ENCODE measurements at places on chromosomes 6 and 20. TPM values are rescaled to one million over a fixed set of nuclear protein-coding genes. Genes with fewer than 3 reads are reported as not detected.

DNA sequence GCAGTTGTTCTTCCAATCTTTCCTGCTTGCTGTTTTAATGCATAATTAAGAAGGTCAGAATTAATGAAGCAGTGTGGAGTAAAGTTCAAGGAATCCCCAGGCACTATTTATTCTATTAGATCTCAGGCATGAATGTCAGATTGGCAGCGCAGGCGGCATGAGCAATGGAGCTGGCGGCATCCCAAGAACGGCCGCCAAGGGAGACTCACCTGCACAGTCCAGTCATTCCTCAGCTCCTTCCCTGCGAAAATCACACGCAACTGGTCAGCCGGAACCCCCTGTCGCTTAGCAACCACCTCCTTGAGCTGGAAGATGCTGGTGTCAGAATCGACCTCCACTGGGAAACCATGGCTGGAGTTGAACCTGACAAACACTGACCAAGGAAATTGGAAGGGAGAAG, 284.5 kb downstream of the PRKN start:
- no peak for DNase-seq

DNA sequence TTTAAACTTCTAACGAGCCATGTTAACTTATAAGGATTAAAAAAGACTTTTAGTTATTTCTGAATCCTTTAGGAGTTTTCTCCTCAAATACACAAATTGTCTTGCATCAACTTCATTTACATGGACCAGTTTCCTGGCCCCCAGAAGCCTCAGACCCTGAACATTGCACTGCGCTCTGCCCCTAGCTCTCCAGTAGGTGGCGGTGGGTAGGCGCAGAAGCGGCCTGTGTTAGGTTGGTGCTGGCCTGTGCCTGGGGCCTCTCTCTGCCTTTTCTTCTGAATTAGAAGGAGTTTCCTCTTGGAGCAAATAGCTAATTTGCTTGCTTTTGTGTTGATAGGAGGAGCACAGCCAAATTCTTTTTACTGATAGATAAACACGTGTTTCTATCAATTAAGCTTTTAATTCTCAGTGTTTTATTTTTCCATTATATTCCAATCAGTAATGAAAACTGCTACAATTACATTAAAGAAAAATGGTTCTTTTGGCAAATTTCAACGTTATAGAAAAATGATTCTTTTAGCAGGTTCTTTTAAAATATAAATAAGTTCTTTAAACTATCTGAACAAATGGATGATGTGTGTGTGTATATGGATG, 44.4 kb downstream of the DTD1 start:
- DNase-seq: peak; percentile 45

- no peak for DNase-seq
Observed at GRCh38 chr6:14012313-14013030, 87.7 kb downstream of the RNF182 start.

GRCh38 chr6:14038467-14039437, 78.8 kb upstream of the CD83 start:
- DNase-seq: no peak

DNA sequence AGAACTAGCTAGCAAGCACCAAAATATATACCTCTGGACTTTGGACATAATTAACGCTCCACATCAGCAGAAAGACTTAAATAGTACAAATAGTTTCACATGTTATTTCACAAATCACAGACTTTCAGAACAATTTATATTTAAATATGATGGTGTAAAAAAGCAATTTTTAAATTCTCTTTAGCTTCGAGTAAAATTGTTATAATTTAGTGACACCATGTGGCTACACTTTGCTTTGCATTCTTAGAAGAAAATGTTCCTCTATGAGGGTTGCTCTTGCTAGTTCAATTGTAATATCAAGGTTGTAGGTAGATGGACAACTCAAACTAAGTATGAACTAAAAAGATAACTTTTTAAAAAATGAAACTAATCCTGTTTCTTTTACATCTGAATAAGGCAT, 69.0 kb downstream of the BTBD9 start:
- no peak for DNase-seq

DNA sequence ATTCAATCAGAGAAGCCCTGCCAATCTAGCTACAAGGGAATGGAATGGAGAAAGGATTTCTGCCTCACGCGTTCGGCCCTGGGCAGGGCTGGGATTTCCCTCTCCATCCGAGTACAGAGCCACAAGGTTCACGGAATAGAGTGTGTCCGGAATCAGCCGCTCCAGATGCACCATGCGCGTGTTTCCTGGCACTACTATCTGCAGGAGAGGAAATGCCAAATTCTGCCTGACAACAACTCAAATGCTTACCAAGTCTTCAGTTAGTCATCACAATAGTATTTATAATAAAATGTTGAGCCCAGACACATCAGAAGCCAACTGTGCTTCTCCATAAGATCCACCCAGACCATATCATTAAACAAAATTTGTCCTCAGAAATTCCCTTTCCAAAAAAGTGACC, 75.1 kb downstream of the COL12A1 start:
- no peak for DNase-seq

- no peak for DNase-seq
Observed at GRCh38 chr20:43911066-43911465, 3.6 kb upstream of the TOX2 start.

- no peak for DNase-seq
Observed at GRCh38 chr6:149285626-149286025, 31.9 kb upstream of the TAB2 start.

DNA sequence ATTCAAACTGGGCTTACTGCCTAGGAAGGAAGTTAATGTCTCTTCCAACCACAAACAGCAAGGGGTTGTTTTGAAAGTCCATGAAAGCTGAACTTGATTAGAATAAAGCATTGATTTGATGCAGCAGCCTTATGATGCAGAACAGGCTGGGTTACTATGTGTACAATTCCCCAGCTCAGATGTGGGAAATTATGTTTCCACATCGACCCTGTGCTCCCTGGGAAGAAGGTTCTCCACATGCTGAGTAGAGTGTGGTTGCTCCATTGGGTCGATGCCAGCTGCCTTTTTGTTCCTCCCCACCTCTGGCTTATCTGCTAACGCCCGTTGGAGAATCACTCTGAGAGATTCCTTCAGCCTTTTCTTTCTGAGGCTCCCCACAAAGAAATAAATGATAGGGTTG, 1.2 kb downstream of the MAS1L start:
- no peak for DNase-seq

DNA sequence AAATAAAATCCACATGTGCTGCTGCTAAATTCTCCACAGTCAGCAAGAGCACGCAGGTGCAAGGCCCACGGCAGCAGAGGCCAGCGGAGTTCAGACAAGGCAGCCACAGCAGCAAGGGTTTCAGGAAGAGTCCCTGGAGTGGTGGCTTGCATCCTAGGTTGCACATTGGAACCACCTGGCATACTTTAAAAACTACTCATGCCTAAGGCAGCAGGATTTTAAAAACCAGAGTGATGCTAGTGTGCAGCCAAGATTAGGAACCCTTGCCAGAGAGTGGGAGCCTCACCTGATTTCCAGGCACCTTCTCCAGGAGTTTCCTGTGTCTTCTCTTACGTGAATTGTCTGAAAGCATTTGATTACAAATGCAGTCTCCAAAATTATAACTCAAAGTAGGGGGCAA, 104.0 kb upstream of the GPR6 start:
- DNase-seq: no peak

- peak; percentile 54 for DNase-seq
Observed at GRCh38 chr6:1049900-1050299, 262.0 kb upstream of the FOXQ1 start.

GRCh38 chr20:46773680-46774079, 64.2 kb downstream of the SLC2A10 start:
- DNase-seq: no peak

DNA sequence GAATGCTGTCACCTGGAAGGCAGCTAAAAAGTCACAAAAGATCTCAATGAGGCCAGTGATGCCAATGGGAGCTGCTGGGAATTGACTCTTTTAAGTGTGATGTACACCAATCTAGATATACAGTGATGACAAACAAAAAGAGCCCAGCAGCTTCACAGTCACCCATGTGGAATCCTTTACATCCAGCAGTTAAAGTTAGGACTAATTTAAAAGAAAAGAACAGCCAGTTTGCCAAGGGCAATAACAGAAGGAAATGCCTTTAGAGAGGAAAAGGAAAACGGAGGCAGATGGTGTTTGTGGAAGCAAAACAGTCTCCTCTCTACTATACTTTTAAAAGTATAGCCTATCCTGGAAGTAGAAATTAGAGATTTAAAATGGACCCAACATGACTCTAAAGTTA, 873.5 kb downstream of the EPHA7 start:
- no peak for DNase-seq

GRCh38 chr6:14448246-14448645, 330.7 kb downstream of the CD83 start:
- no peak for DNase-seq

GRCh38 chr6:134063966-134064445, 11.6 kb upstream of the SLC2A12 start:
- DNase-seq: peak; percentile 77

- no peak for DNase-seq
Observed at GRCh38 chr6:111481836-111482187, 1.2 kb downstream of the REV3L start.

- no peak for DNase-seq
Observed at GRCh38 chr20:56187534-56188165, 60.9 kb upstream of the MC3R start.

DNA sequence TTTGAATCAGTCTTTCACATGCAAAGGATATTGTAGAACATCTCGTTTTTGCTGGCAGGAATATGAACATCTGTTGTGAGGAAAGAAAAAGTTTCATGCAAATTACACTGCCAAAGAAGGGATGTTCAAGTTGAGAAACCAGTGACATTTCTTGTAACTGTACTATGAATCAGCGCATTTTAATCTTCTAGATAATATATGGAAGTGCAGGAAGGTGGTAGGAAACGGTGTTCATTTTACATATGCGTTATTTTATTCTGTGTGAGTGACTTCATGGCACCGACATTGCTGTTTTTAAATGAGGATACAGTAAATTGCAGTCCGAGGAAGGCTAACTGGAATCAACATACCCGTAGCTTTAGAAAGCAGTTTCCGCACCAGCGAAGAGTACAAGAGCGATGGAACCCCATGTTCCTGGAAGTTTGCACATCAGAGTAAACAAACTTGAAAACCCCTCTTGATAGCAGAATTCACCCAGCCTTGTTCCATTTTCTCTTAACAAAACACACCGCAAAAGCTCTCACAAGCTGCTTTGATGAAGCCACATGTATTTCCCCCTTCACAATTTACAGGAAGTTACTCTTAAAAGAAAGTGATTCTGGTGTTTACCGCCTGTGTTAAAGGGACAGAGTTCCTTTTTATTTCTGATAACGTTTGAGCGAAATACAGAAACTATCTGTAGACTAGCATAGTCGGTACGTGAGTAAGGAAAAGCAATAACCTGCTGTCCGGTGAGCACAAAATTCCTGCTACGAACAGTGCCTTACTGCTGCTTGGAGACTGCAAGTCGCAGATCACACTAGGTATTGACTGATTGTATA, 11.5 kb downstream of the PRDM1 start:
- DNase-seq: no peak

DNA sequence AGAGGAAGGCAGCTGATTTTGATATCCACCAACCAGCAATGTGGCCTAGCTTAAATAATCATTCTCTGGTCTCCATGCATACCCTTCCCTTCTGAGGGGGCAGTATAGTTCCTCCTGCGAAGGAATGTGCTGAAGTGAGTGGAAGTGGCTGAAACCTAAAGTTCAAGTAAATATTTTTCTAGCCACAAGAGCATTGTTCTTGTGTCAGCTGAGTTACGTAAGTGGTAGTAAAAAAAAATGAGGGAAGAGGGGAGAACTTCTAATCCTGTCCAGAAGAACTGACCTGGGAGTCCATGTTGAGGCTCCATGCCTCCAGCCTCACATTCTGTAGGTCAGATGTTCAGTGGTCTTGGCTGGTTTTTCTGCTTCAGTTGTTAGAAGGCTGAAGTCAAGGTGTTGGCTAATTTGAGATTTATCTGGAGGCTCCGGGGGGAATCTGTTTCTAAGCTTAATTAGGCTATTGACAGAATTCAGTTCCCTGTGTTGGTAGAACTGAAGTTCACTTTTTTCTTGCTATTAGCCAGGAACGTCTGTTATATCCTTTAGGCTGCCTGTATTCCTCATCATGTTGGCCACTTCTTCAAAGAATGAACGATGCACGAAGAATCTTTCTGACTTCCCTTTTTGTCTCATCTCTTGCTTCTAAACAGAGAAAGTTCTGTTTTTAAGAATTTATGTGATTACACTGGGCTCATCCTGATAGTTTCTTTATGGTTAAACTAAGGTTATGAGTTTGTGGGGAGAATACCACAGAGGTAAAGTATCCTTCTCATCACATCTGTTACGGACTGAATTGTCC, 207.1 kb upstream of the PRSS16 start:
- DNase-seq: no peak

GRCh38 chr20:20017844-20018185, 653 bp downstream of the NAA20 start:
- no peak for DNase-seq

GRCh38 chr6:26051665-26052310, 35.4 kb upstream of the HFE start:
- no peak for DNase-seq

DNA sequence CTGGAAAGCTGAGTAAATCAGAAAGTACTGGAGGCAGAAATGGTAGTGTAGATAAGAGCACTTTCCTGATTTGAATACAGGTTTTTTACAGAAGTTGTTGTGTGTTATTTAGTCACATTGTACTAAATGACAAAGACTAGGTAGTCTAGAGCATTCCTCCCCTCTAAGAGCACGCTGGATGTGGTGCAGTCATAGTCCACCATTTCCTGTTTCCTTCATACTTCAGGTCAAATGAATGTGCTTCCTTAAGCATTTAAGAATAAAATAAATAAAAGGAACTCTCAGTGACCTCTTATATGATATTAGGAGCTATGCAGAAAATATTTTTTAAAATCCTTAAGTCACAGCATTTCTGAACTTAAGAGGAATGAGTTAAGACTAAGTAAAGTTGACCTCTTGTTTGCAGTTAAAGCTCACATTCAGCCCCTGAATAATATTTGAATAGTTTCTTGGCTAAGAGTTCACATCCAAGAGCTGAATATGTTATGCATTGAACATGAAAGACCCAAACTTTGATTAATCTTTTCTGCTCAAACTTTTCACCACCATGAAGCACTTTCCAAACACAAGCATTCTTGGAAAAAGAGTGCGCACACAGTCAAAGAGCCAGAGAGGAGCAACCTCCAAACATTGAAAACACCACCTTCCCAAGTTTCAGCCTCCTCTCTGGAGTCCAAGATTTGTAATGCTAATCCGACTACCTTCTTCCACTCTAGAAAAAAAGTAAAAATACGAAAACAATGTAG, 53.4 kb upstream of the TMEM30A start:
- DNase-seq: no peak

GRCh38 chr20:14984768-14985622, 647.6 kb upstream of the FLRT3 start:
- no peak for DNase-seq

FGD2 gene
- 0.19 TPM for total RNA-seq

DSE gene
- total RNA-seq: 28.6 TPM

ARMH2 gene
- not detected for total RNA-seq

TFAP2C gene
- total RNA-seq: 3.1 TPM
